ENCODE measurements at places on chromosomes 4 and X. TPM values are rescaled to one million over a fixed set of nuclear protein-coding genes. Genes with fewer than 3 reads are reported as not detected.

TSPAN6 gene
- total RNA-seq, result not detected

RS1 gene
- total RNA-seq, result not detected

DNA sequence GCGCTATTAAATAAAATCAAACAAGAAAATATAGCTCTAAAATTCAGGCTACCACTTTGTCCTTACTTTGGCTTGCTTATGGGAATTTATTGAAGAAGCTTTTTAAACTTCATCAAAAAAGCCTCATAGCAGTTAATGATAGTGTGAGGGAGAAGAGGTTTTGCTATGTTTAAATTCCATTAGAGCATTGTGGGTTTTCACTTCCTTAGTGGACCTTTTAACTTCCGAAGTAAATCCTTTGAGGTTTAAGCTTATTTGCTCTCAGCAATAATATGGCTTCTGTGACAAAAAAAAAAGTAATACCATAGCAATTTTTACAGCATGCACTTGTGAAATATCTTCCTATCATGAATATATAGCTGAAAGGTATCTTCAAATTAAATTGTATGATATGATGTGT is 120.2 kb upstream of the NDST4 start:
- no peak overlapping the region for H3K27ac ChIP-seq
- H3K4me1 ChIP-seq, result no peaks in the 10 kb centered on the region
- H3K27me3 ChIP-seq, result no peaks in the 10 kb centered on the region
- no peak overlapping the region for H3K4me3 ChIP-seq

DNA sequence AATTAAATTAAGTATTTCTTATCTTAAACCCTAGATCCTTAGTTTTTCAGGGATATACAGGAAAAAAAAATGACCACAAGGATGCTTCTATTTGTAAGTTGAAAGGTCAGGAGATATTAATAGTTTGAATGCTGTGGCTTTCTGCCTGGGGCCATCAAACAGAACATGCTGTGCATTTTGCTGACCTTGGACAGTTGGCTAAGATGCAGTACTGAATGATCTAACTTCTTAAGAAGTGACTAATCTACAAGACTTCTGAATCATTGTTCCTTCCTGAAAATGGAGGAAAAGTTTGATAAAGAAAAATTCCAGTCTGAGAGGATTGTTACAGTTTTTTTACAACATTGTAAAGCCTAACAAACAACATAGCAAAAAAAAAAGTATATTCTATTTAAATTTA is 237.8 kb upstream of the JADE1 start:
- H3K27ac ChIP-seq, result no peak overlapping the region
- DNase-seq, result no peak
- no peaks in the 10 kb centered on the region for H3K4me1 ChIP-seq
- no peaks in the 10 kb centered on the region for H3K36me3 ChIP-seq
- peaks cover 14% of the 10 kb centered on the region for H3K27me3 ChIP-seq

DNA sequence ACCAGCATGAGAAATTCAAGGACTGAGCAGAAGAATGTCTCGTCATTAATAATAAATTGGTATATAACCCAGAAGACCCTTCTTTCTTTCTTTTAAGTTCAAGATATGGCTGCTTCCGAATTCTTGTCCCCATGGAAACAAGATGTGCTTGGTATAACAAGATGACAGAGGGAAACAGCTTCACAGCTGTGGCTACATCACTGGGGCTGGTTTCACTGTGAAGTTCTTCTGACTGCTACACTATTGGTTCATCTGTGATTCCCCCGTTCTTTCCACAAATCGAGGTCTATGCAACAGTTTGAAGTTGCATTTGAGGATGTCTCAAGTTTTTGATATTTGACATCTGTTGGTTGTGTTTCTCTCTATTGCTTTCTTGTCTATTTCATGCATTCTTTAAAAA is 12.3 kb upstream of the DTHD1 start:
- H3K4me1 ChIP-seq, result peaks cover 34% of the 10 kb centered on the region
- H3K36me3 ChIP-seq, result no peaks in the 10 kb centered on the region
- DNase-seq, result peak; percentile 27
- no peak overlapping the region for H3K27ac ChIP-seq
- no peak overlapping the region for H3K4me3 ChIP-seq
- no peaks in the 10 kb centered on the region for H3K27me3 ChIP-seq

DNA sequence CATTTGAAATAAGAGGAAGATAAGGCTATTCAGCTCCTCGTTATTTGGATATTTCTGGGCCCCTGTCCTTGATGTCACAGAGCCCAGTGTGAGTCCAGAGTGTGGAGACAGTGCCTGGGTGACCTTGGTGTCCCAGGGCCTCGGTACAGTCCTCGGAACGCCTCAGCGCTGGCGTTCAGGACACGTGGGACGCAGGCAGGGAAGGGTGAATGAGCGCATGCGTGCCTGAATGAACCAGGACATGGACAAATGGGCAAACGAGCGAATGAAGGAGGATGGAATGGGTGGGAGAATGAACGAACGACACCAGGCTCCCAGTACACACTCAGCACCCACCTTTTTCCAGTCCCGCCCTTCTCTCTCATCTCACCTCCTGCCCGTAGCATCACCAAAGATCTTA is 44.2 kb downstream of the EVC start:
- H3K4me3 ChIP-seq, result no peak overlapping the region
- H3K27ac ChIP-seq, result no peak overlapping the region
- H3K36me3 ChIP-seq, result no peaks in the 10 kb centered on the region

DNA sequence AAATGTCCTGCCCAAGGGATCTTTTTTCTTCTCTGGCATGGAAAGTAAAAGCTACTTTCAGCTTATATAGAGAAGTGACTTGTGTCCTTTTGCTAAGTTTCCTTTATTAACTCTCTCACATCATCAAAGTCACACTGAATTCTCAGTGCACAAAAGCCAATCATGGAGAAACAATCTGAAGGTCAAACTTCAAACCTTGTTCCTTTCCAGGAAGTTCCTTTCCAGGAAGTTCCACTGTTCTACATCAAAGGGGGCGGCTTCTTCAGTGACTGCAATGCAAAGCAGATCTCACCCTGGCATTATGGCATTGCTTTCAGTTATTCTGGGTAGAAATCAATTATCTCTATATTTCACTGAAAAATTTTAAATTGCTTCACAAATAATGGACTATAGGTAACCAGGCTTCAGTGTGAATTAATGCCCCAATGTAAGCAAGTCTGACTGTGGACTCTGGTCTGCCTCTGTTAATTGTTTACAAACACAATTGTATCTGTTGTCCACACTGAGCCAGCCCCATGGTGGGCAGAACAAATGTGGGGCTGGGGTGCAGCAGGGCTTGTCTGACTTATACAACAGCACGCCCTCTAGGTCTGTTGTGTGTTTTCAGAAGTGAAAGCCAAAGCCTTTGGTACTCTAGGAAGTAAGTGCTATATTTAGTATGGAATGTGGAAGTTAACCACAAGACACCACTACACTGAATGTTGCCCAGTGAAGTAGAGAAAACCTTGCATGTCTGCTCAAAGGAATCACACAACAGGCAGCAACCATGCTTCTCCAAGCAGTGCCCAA is 98.8 kb downstream of the CDS1 start:
- H3K36me3 ChIP-seq, result no peaks in the 10 kb centered on the region
- peaks cover 31% of the 10 kb centered on the region for H3K4me1 ChIP-seq
- peak; percentile 23 for DNase-seq
- no peak overlapping the region for H3K27ac ChIP-seq
- no peaks in the 10 kb centered on the region for H3K27me3 ChIP-seq

DNA sequence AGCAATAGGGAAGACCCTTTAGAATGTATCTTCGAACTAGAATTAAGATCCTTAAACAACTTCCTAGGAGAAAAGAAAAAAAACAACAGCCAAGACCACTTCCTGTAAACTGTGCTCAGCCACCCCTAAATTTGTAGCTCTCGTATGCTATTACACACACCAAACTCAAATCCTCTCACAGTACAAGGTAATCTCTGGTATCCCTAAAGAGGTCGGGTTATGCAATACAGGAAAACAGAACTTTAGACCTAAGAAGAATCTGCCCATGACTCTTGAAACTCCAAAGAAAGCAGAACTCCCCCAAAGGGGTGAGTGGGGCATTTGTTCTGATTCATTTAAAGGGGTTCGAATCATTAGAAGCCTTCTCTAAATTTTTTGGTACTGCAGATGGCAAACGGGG is 170.9 kb upstream of the CASK start:
- peak overlapping the region; percentile 13 for H3K27ac ChIP-seq
- no peak for DNase-seq
- peaks cover 10% of the 10 kb centered on the region for H3K4me1 ChIP-seq
- H3K4me3 ChIP-seq, result no peak overlapping the region
- H3K36me3 ChIP-seq, result no peaks in the 10 kb centered on the region
- H3K27me3 ChIP-seq, result no peaks in the 10 kb centered on the region

DNA sequence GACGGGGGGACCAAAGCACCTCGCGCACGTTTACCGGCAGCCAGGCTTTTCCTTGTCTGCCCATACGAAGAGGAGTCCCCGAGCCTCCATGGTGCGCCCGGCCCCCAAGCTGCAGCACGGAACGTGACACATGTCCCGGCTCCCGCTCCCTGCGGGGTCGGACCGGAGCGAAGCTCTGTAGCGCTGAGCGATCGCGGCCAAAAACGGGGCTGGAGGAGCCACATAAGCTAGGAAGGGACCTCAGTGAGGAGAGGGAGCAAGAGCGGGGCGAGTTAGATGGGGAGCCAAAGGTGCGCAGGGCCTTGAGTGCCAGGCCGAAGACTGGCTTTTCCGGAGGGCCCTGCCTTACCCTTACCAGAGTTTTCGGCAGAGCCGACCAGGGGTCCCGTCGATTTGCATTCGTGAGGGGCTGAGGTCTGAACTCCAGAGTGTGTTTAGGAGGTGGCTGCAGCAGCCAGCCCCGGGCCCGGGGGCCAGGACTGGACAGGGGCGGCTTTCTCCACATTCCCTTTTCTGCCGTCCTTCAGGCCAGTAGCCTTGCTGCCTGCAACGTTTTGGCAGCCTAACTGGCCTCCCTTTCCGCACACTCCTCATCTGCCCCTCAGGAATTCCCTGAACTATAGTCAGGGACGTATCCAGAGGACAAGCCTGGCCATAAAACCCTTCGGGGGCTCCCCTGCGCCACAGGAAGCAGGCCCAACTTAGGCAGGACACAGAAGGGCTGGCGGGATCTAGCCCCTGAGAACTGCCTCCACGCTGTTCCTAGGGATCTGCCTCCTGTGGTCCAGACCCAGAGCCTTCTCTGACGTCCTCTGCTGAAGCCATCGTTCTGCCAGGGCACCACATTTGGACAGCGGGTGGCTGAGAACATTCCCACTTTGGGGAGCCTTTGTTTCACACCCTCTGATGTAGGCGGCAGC is 689 bp downstream of the SSR4 start:
- peak; percentile 14 for DNase-seq
- H3K36me3 ChIP-seq, result peaks cover 11% of the 10 kb centered on the region
- peak overlapping the region; percentile 93 for H3K4me3 ChIP-seq

DNA sequence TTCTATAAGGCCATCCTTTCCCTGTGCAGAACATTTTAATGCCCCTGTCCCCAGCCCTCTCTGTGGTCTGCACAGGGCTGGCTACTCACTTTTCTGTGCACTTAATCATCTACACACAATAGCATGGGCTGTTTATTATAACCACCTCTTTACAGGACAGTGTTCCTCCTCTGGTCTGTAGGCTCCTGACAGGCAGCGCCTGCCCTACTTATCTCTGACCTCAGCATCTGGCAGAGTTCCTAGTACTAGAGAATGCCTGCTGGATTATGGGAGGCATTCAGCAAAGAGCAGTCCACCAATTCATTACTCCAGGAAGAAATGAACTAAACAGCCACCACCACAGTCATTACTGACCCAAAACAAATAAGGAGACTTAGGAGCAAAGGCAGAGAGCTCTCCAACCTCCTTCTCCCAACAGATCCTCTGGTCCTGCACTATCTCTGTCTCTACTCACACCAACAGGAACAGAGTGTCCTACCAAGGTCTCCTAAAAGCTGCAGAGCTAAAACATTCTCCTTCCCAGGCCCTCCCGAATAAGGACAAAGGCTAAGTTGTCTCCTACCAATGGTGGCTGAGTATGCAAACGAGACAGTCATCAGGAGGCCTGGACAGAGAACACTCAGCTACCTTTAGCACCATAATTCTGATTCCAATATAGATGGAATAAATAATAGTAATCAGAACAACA is 279.2 kb downstream of the QDPR start:
- H3K27me3 ChIP-seq, result peaks cover 8% of the 10 kb centered on the region
- no peak for DNase-seq
- H3K36me3 ChIP-seq, result no peaks in the 10 kb centered on the region
- H3K4me1 ChIP-seq, result no peaks in the 10 kb centered on the region
- no peak overlapping the region for H3K4me3 ChIP-seq

DNA sequence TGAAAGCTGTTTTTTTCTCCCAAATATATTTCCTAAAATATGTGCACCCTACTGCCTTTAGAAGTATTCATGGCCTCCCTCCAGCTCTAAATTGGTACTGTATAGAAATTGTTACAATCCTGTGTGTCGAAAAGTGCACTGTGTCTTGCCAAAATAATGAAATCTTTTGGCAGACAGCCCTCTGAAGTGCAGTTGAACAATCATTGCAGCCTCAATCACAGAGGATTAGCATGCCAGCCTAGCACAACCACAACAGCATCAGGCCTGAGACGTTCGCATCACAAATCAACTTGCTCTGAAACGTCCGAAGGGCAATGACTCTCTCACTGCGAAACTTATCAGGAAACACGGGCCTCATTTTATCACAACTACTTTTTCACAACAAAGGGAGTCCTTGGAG is 99.0 kb downstream of the ANOS1 start:
- no peak overlapping the region for H3K27ac ChIP-seq
- DNase-seq, result no peak
- no peaks in the 10 kb centered on the region for H3K27me3 ChIP-seq
- H3K4me1 ChIP-seq, result no peaks in the 10 kb centered on the region
- H3K4me3 ChIP-seq, result no peak overlapping the region

DNA sequence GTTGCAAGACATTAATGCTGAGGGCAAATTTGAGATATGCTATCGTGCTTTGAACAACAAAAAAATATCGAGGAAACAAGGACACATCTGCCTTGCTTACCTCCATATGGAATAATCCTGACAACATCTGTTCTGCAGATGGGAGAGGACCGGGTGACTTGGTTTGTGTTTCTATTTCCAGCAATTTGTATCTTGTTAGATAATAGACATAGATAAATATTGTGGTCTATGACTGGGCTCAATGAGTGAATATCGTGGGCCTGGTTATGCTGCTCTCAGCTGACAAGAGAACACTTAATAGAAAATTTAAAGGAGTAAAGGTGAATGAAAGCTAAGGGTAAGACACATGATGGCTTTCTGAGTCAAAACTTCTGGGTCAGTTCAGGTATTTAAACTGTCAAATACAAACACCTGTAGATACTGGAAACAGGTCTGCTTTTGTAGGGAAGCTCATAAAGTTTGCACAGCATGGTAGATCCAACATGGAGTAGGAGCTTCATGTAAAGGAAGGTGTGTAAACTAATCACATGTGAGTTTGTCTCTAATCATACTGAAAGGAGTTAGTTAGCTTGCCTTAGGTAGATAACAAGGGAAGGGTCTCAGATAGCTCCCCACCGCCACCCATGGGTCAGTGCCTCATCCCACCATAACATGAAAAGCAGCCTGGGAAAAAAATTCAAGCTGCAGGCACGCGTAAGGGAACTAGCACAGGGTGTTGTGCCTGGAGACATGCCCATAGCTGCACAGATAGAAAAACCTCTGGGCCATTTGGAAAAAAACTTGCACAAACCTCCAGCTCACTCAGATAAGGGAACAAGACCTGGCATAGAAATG is 904.1 kb upstream of the EPHA5 start:
- H3K36me3 ChIP-seq, result no peaks in the 10 kb centered on the region
- no peaks in the 10 kb centered on the region for H3K27me3 ChIP-seq
- no peaks in the 10 kb centered on the region for H3K4me1 ChIP-seq
- DNase-seq, result no peak

- no peaks in the 10 kb centered on the region for H3K27me3 ChIP-seq
- peaks cover 8% of the 10 kb centered on the region for H3K36me3 ChIP-seq
- no peak overlapping the region for H3K4me3 ChIP-seq
- DNase-seq, result no peak
- no peak overlapping the region for H3K27ac ChIP-seq
Observed at GRCh38 chr4:706834-707598, 1.4 kb downstream of the PCGF3 start.
